Stimulated activated CD4-positive, alpha-beta T cell treated with anti-CD3 and anti-CD28 coated beads, TNF-alpha, amount 100 ng/mL, for 4 hours (primary cell): ENCODE measurements at places on chromosomes 4 and X.

DNA sequence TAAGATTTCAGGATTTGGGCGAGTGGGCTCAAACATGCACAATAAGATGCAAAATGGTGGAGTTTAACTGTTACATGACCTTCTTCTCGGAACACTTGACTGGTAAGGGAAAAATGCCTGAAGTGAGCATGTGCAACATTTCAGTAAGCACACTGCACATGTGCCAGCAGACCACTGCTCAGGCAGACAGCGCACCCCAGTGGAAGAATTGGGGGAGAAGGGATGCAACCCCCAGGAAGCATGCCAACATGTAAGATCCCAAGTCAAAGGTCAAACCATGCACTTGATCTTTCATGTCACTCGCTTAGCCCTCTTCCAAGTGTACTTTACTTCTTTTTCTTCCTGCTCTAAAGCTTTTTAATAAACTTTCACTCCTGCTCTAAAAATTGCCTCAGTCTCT is 256.3 kb downstream of the CENPC start:
- DNase-seq, result no peak

DNA sequence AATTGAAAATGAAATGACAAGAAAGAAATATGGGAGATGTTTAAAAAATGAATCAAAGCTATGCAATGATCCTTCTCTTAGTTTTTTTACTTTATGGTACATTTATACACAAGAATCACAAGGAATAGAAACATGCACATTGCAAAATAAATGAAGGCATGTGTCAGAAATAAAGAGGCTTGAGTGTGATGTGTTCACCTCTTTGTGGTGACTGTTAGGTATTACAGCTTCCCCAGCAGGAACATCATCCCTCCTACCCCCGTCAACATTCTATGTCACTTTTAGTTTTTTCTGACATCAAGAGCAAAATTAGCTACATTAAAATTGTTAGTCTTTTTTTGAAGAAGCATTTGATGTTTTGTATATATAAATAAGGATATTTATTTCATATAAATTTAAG is 214.8 kb downstream of the SLC4A4 start:
- DNase-seq, result no peak

- no peak for DNase-seq
Measured at GRCh38 chrX:36909676-36910030, 98.5 kb upstream of the FAM47C start.

DNA sequence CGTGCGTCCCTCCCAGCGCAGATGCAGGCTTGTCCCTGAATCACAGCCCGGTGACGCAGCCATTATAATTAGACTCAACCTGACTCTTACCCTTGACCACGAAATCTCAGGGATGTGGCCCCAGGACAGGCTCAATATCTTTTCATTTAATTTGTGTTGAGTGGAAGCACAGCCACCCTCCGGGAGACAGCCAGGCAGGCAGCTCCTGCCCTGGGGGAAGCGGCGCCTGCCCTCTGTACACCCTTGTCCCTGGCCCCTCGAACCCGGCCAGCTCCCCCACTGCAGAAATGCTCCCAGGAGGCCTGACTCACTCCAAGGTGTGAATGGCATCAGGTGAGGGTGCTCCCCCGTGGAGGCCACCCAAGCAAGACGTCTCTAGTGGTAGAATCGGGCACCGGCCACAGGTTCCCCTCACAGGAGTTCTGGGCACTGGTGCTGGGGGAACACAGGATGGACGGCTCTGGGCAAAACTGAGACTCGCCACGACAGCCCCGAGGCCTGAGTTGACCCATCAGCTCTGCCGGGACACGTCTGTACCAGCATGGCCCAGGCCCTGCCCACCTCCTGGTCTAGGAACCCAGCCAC is 2.7 kb downstream of the CPLX1 start:
- no peak for DNase-seq

- DNase-seq, result no peak
Measured at GRCh38 chr4:122797405-122798094, 29.1 kb upstream of the FGF2 start.

GRCh38 chrX:45435481-45435880 is 234.8 kb upstream of the DIPK2B start:
- DNase-seq, result no peak

DNA sequence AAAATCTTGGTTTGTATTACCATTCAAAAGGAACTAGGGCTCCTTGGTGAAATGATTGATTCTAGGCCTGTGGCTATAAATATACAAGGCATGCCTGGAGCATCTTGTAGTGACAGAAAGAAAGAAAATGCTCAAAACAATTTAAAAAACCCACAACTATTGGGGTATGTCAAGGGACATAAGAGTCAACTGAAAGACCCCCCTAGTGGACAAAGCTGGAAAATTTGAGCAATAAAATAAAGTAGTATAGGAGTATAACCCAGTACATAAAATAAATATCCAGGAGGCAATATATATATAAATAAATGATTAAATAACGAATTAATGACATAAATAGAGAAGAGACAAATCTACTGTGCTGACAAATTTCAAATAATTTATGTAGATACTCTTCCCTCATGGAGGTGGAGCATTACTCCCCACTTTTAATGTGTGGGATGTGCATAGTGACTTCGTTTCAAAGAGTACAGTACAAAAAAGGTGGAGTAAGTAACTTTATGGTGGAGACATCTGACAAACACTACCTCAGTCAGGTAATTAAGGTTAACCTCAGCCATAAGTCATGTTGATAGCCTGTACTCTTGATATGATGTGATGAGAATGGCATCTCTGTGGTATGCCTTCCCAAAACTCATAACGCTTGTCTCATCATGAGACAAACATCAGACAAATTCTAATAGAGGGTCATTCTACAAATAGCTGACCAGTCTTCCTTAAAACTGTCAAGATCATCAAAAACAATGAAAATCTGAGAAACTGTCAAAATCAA is 185.0 kb upstream of the GLRA2 start:
- no peak for DNase-seq

DNA sequence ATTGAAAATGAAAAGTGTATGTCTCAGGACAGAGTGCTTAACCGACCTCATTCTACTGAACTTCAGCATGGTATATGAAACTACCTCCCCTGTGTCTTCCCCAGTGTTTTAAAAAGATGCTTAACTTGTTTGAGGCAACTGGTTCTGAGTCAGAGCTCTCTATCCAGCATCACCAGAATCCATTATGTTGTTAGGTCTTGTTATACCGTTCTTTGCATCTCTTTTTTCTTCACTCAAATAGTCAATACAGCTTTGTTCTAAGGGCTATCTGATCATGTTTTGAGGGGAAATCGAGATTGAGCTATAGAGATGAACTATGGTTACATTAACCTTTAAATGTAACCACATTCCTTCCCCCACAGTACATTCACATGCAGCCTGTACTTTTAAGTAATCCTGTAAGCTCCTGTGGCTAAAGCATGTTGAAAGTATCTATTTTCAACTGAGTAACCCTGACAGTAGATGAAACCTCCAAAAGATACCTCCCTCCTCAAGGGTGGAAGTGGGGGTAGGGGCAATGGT is 514.4 kb downstream of the RPA4 start:
- DNase-seq, result no peak

GRCh38 chr4:102541697-102542096 is 40.5 kb downstream of the NFKB1 start:
- DNase-seq, result no peak

GRCh38 chr4:61531188-61531587 is 331.1 kb downstream of the ADGRL3 start:
- DNase-seq, result no peak

DNA sequence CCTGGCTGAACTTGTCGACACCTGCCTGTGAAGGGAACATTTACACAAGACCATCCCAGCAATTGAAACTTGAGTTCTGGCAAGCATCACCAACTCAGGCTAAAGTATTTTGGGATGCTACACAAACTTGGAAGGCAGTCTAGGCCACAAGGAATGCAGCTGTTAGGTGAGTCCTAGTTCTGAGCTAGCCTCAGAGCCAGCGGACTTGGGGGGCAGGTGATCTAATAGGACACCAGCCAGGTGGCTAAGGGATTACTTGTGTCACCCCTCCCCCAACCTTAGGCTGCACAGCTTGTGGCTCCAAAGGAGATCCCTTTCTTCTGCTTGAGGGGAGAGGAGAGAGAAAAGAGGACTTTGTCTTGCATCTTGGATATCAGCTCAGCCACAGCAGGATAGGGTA is 62.3 kb upstream of the DKK2 start:
- no peak for DNase-seq

DNA sequence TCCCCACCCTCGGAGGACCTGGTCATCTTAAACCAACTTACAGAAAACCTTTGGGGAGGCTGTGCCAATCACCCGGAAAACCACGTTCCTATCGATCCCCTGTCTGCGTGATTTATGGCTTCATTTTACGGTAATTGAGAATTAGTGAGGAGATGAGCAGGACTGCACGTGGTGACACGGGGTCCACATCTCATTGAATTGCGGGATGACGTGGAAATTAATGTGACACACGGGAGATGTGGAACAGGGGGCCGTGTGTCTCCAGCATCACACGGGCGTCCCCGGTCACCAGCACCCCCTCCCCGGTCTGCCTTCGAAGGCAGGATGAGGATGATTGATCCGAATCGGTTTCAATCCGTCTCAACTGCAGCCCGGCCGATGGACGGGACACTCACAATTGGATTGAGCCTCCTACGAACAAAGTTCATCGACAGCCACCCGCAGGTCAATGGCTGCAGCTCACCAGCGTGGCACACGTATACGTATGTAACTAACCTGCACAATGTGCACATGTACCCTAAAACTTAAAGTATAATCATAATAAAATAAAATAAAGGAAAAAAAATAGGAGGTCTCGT is 160.3 kb downstream of the SHOX start:
- DNase-seq, result no peak

DNA sequence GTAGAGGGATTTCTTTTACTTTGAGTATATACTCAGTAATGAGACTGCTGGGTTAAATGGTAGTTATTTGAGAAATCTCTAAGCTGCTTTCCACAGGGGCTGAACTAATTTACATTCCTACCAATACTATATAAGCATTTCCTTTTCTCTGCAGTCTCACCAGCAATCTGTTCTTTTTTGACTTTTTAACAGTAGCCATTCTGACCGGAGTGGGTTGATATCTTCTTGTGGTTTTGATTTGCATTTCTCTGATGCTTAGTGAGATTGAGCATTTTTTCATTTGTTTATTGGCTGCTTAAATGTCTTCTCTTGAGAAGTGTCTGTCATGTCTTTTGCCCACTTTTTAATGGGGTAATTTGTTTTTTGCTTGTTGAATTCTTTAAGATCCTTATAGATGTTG is 43.3 kb downstream of the SPCS3 start:
- no peak for DNase-seq

DNA sequence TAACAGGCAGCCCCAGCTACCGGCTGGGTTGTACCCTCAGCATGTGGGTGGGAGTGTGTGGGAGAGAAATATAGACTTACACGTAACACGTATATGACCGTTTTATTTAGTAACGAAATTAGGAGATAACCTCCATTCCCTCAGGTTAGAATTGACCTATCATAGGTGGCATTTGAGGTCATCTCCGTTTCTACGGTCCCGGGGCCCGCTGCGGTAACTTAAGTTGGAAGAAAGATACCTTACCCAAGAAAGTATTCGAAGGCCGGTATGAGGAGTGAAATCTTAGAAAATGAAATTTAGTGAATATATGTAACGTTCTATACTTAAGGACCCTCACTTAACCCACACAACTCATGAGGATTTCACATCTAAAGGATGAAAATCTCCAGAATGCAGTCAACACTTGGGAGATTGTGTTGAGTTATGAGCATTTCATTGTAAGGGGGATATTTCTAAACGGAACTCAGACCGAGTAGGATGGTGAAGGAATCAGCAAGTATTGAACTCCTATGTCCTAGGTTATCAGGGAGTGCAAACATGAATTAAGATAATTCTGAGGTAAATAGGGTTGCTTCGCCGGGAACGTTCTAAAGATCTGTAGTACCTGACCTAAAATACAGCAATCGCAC is 891 bp downstream of the CISD2 start:
- peak; percentile 61 for DNase-seq

GRCh38 chrX:65999563-66000148 is 40.2 kb downstream of the VSIG4 start:
- no peak for DNase-seq

- DNase-seq, result no peak
Measured at GRCh38 chrX:110750526-110751189, 45.0 kb downstream of the CHRDL1 start.

GRCh38 chr4:76494243-76494642 is 59.2 kb downstream of the SHROOM3 start:
- no peak for DNase-seq

DNA sequence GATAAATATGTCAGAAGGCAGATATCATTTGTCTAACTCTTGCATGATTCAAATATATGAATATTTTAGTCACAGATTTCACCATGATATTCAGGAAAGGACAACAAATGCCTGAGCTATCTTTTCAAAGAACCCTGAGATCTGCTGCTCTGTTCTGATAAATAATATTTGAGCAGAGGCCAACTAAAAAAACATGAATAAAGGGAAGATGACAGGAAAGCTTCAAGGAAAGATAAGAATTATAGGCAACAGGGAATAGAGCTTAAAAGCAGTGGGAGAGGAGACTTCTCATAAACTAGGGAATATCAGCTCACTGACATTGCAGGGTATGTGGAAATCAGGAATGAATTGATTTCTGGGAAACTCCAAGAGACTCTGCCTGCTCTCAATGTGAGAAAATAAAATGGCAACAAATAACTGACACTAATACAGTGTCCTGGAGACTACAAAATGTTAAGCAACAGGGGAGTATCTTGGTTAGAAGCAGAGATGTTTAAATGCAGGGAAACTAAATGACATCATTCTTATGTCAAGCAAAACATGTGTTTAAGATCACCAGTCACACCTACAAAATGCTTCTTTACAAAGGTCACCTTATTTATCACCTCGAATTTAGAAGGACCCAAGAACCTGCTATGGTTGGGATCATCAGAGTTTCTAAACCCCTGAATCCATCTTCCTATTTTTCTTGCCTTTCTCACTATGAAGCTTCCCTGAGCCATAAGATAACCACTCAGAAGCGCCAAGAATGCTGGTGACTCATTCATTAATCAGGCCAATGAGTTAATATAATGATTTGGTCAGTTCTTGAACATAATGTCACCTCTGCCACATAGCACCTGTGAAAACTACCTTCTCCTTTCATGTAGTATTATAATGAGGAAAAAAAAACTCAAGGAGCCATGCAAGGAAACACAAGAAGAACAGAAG is 78.1 kb downstream of the NDST3 start:
- DNase-seq, result no peak

GRCh38 chr4:139144161-139144859 is 32.7 kb downstream of the ELF2 start:
- DNase-seq, result no peak

GRCh38 chrX:22357621-22358020 is 84.9 kb downstream of the CBLL2 start:
- DNase-seq, result no peak
